ENCODE measurements at places on chromosomes 3 and 15.

GRCh38 chr15:61084472-61084871 is 144.6 kb downstream of the RORA start:
- DNase-seq: no peak

DNA sequence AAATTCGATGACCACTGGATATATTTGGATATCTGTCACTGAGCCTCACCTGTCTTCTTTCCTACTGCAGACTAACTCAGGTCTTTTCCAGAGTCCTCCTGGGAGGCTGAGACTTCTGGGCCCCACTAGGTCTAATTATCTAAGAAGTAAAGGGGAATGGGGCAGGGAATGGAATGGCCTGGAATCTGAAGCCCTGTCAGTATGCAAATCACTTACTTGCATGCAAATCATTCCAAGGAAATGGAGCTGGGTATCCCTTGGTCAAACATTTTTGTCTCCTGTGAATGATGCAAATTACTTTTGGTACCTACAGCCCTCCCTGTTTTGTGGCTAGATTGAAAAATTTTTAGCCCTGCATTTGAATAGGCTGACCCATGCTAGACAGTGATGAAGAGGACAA is 5.3 kb upstream of the SPSB4 start:
- DNase-seq: no peak

- no peak for DNase-seq
These were observed 66.4 kb upstream of the ACKR4 start for GRCh38 chr3:132530624-132531023.

GRCh38 chr3:111332488-111333080 is 209.4 kb upstream of the CD96 start:
- DNase-seq: no peak

- DNase-seq: no peak
These were observed 1.9 kb downstream of the SCAPER start for GRCh38 chr15:76903251-76903681.

Measured in epithelial cell of proximal tubule (primary cell).